ENCODE measurements at places on chromosomes 4 and X. TPM values are rescaled to one million over a fixed set of nuclear protein-coding genes. Genes with fewer than 3 reads are reported as not detected.

GRCh38 chr4:186627226-186627865, 72.0 kb upstream of the MTNR1A start:
- DNase-seq, result no peak

The GPC4 gene
- total RNA-seq, result 7.6 TPM

The CHIC2 gene
- 40.0 TPM for total RNA-seq

DNA sequence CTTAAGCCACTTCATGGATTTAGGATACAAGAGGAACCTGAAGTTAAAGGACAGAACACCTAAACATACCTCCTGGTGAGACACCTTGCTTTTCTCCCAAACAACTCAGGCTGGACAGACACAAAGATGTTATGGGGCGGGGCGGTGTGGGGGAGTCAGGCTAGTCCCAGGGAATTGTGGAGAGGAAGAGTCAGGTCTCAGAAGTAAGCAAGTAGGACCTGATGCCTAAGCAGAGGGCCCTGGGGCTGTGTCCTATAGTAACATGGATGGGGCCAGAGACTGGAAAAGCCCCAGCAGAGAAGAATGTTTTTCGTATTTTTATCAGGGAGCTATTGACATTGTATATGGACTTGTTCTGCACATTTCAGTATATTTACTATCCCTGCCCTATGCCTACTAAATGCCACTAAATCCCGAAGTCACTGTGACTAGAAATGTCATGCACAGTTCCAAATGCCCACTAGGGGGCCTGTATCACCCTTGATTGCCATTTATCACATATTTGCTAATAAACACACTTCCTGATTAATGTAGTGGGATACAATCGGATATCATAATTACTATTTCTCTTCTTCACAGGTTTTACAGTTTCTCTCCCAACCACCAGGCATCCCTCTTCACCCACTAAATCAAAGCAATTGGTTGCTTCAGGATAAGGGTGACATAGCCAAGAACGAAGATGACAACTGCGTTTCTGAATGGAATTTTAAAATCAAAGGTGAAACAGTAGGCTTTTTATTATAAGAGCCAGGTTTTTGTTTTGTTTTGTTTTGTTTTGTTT, 23.8 kb upstream of the ARHGAP10 start:
- DNase-seq, result no peak

DNA sequence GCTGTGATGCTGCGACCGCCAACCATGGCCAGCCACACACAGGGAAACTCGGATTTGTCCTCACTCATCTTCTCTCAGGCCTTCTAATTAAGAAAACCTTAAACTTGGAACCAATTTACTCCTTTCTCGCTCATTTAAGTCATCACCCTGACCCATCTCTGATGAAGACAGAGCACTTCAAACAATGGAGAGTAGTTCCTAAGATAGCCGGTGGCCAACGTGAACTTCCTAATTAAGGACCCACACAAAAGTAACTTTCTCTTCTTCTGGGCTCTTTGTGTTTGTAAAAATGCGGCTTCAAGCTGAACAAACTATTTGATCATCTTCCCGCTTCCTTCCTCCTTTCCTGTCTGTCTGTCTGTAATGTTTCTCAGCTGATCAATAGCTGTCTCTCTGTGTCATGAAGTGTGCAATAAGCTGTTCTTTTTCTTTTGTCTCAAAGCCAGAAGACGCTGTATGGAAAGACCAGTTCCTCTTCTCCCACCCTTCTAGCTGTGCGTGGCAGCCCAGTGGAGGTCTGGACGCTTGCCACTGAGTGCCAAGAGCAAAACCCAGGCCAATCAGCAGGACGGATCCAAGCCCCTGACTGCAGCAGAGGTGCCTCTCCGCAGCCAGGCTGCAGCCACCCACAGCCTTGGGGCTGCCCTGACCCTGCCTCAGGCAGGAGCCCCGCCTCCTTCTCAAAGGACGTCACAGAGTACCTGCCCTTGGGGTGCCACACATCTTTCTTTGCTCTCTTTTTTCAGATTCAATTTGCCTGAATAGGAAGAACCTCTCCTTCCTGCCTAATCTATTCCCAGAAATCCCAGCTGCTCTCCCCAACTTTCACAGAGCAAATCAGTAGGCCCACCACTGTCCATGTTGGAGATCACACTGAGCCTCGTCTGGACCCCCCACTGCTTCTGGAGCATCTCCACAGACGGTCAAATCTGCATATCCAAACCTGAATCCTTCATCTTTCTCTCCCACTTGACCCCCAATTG, 59.3 kb downstream of the MAML3 start:
- no peak for DNase-seq

DNA sequence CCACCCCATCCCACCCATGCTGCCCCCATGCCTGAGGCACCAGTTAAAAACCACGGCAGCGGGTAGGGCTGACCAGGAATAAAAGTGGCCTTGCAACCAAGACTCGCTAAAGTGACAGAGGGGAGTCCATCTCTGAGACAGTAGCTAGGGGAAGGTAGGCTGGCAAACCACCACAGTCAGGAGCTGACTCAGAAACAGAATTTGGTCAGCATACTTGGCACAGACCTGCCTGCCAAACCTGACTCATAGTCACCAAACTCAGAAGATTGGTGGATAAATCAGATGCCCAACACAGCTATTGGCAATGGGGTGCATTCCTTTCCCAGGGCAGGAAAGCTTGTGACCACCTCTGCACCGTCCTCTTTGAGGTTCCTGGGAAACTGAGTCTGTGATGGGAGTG, 193.8 kb downstream of the BCOR start:
- DNase-seq, result no peak

GRCh38 chrX:117510453-117510852, 606.2 kb downstream of the KLHL13 start:
- no peak for DNase-seq

DNA sequence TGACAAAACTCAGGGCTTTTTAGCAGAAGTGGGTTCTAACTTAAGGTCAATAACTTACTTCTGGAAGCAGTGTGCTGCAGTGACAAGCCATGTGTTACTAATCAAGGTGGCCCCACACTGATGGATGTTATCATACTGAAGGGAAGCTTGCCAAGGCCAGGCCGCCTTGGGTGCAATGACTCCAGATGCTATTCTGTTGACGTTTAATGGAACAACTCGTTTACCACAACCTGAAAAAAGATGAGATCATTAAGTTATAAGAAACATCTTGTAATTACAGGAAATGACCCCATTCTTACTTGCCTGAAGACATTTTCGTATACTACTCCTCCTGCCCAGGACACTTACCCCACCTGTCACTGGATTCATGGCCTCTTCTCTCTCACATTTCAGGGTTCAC, 38.9 kb upstream of the TMPRSS11D start:
- no peak for DNase-seq

- no peak for DNase-seq
These were observed 46.6 kb upstream of the PGRMC2 start for GRCh38 chr4:128334256-128334655.

DNA sequence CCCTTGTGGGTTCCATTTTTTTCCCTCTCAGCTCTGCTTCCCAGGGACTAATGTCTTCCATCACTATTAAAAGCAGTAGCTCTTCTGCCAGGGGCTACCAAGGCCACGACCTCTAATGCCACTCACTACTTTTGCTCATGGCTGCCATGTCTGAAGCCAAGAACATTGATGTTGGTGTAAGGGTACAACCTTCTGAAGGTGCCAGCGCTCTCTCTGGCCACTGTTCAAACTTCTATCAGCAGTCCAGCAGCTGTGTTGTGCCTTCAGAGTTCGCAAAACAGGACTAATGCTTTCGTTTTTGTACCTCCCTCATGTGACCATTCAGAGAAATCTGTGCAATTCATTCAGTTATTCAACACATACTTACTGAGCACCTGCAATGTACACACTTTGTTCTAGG, 121.5 kb upstream of the ENPEP start:
- DNase-seq, result no peak

DNA sequence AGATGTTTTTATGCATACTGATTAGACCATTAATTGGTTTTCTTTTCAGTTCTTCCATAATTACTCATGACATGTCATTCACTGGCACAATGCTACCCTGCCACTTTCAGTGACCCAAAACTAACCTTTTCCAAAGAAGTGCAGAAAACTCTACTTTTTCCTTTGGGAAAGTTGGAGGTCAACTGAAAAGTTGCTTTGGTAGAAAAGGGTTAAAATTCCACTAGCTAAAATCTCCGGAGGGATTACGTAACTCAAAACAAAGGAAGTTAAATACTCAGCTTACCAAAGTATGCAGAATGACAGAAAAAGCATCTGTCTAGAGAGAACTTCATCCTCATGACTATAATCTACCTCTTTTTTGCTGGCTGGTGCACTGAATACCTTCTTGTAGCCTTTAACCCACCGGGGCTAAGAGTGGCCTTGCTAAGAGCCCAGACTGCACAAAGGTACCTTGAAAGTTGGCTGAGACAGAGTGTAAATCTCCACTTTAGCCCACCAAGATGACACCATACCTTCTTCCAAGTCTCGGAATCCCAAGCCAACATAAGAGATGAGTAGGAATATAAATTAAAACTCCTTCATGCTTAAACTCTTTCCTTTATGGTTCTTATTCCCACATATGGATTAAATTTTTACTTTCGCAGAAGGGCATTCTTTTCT, 1099.5 kb upstream of the INTU start:
- DNase-seq, result no peak

DNA sequence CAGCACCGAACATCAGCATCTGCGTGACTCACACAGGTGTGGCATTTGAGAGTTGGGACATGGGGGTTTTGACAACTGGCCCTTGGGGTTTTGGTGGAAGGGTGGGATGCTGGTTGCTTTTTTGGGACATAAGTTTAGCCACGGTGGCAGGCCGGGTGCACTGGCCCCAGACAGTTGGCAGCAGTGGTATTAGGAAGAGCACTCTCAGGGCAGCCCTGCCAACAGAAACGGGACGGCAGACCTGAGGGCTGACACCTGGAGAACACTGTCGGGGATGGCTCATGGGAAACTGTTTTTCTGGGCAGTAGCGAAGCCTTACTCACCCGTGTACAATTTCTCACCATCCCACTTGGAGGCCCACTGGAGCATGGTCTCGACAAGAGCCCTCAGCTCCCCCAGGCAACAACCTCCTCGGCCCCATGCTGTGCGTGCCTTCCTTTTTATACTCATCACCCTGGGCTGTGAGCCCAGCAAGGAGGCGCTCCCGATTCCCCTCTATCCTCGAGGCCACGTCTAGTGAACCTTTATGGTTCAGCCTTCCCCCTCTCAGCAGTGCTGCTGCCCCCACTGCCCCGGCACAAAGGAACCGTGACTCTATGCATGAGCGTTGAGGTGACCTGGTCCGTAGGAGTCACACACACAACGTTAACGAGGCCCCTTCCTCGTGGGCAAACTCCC, 30.6 kb downstream of the WDR1 start:
- DNase-seq, result no peak

DNA sequence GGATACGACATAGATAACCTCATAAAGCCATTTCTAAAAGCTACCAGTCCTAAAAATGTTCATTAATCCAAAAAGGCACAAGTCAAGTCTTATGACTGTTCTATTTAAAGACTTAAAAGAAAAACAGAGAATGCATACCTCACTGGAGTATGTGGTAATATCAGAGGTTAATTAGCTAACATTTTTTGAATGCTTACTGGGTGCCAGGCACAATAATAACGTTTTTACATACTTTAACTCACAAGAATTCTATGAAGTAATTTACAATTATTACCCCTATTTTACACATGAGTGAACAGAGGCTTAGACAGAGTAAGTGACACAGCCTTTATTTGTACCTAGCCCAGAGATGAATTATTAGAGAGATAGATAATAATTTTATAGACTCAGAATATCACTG, 207.5 kb downstream of the PDGFC start:
- DNase-seq, result no peak

DNA sequence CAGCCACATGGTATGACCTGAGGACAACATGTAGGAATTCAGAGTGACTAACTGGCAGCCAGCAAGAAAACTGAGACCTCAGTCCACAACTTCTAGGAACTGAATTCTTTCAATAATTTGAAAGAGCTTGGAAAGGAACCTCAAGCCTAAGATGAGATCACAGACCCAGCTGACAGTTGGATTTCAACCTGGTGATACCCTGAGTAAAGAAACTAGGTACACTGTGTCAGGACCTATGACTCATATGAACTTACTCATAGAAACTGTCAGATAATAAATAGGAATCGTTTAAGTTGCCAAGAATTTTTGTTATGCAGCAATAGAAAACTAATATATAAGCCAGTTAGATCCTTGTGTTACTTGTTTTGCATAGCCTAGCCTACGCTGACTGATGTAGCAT, 102.4 kb upstream of the DCAF12L1 start:
- DNase-seq, result no peak

GRCh38 chr4:109248322-109248900, 54.0 kb downstream of the COL25A1 start:
- no peak for DNase-seq

The RHOH gene
- total RNA-seq, result 2.9 TPM

The FOXR2 gene
- not detected for total RNA-seq

GRCh38 chrX:40177117-40177430, 79.3 kb upstream of the BCOR start:
- DNase-seq, result no peak

- DNase-seq, result no peak
These were observed 42.4 kb downstream of the SLC7A11 start for GRCh38 chr4:138199568-138200235.

DNA sequence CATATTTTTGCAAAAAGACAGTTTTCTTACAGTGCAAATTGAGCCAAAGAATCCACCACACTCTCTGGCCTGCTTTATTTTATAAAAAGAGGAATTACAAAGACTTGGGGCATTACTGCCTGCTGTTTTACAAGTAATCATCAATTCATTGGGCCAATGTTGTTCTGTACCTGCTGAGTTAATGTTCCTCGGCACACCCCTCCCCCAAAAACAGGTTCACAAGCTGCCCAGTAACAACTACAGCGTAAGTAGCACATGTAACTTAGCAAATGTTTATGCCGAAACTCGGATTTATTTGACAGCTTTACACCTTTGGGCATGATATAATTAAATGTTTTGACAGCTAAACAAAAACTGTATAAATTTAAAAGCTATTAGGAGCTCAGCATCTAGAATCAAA, 214.6 kb upstream of the MAB21L2 start:
- DNase-seq, result no peak

DNA sequence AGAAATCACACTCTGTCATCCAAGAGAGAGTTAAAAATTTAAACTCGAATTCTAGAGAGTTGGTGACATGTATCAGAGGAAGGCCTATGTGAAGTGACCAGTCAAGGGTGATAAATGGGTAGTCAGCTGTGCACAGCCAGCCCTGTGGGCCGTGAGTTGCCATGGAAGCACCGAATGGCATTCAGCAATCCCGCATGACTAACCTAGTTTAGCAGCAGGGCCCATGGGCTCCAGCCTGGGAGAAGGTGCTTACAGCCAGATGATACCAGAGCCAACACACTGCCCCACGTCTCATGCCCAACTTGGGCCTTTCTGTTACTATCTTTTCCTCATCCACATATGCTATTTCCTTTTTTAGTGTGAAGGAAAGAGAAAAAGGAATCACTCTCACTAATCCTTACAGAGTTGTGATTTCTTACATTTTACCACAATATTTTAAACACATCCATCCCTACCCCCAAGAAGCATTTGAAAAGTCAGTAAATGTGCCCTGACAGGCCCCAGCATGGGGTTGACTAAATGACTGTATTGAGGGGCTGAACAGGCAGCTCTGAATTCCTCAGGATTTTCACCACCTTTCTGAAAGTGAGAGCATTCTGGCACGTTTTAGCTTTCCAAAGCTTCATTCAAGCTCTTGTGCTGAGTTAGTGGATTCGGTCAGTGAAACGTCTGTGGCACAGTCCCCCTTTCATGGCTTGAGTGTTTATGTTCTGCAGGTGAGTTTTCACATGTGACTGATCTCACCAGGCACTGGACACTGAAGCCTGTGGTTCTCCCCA, 104.2 kb downstream of the AFF1 start:
- no peak for DNase-seq

- DNase-seq, result no peak
These were observed 137.1 kb downstream of the ARSF start for GRCh38 chrX:3178329-3178728.

The CT45A8 gene
- total RNA-seq, result not detected
